Activated CD4-positive, alpha-beta T cell treated with anti-CD3 and anti-CD28 coated beads for 4 hours (primary cell): ENCODE measurements at places on chromosomes 6 and 20.

- no peak for DNase-seq
Observed at GRCh38 chr20:40196846-40197436, 492.1 kb downstream of the MAFB start.

- no peak for DNase-seq
Observed at GRCh38 chr6:26471970-26472369, 14.2 kb downstream of the BTN2A1 start.

GRCh38 chr20:63016514-63017075 lies 9.8 kb upstream of the BHLHE23 start:
- DNase-seq = no peak

DNA sequence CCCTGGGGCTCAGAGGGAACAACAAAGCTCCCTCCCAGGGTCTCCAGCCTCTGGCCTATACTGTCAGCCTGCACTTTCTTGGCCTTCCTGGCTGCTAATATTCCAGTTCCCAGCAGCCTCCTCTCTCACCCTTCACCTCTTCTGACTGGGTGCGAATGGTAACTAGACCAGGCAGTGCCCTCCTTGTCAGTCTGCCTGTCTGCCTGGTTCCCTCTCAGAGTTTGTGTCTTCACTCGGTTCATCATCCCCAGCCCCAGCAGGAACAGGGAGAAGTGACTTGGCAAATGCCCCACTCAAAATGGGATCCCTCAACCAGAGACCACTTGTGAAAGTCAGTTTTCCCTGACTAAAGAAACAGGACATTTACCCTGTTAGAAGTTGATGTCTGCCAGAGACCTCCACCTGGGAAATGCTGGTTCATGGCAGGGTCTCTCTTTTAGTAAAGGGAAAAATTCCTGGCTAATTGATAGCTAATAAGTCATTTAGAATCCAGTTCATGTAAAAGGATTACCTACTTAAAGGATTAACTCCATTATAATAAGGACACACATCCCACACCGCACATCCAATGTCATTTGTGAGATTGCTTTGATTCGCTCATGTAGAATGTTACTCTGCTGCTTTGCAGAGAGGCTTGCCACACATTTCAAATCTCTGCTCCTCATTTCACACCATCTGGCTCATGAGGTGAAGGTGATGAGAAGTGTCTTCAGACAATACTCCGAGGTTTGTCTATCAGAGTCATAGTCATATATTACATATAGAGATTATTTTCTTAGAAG lies 18.6 kb upstream of the MICB start:
- DNase-seq = no peak

DNA sequence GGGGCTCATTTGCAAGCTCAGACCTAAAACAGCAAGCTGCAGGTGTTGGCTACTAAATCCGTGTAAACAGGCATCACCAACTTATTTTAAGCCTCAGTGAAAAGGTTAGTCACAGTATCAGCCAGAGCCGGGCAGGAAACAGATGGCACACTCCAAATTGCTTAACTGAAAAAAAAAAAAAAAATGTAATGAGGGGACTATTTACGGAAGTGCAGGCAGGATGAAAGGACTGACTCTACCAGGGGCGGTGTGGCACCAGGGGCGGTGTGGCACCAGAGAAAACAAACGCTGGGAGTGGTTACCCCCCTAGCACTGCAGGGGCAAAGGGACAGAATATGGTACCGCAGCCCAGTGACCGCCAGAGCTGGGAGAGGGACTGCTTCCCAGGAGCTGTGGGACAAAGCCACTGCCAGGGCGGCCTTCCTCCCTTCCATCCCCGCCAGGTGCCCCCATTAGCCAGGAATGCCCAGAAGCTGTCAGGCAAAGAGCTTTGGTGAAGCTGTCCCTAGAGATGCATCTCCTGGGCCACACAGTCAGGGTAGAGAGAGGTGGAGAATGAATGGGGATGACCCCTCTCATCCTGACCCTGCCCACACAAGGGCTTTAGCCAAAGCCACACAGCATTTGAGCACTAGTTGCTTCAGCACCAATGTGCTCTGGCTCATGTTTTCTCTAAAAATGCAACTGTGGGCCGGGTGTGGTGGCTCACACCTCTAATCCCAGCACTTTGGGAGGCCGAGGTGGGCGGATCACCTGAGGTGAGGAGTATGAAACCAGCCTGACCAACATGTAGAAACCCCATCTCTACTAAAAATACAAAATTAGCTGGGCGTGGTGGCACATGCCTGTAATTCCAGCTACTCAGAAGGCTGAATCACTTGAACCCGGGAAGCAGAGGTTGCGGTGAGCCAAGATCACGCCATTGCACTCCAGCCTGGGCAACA lies 39.6 kb upstream of the GFOD1 start:
- no peak for DNase-seq
